ENCODE measurements at places on chromosomes 11 and 22.

GRCh38 chr11:789943-790342 is at the start of gene CEND1:
Gene CEND1, minus strand, starts transcription at chr11:790090. Its CDS starts 1,514 bp downstream, at chr11:788576.
- no peak for DNase-seq

- DNase-seq = no peak
These were observed 25.7 kb upstream of the TMPRSS4 start for GRCh38 chr11:118051136-118051610.

DNA sequence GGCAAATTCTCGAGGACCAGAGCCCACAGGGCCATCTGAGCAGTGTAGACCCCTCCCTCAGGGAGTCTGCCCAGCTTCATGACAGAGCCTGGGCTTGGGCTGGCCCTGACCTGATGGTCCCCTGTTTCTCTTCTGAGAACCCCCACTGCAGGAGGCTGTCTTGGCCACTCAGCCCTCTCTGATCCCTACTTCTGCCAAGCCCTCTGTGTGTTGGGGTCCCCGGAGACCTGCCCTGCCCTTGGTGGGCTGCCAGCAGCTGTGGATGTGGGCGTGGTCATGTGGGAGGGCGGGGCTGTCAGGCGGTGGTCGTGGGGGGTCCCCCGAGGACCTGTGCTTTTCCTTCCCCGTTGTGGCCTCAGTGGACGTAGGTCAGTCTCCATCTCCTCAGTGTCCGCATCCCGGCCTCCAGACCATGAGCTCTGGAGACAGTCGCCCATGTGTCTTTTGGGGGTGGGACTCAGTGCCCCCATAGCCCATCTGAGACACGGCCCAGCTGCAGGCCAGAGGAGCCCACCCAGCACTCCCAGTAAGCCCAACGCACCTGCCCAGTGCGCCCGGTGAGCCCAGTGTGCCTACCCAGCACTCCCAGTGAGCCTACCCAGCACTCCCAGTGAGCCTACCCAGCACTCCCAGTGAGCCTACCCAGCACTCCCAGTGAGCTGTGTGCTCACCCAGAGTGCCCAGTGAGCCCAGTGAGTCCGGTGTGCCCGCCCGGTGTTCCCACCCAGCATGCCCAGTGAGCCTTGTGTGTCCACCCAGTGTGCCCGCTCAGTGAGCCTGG is 409.2 kb downstream of the TBC1D22A start:
- DNase-seq = no peak

- DNase-seq = no peak
These were observed 13.1 kb upstream of the SERPING1 start for GRCh38 chr11:57584341-57584740.

DNA sequence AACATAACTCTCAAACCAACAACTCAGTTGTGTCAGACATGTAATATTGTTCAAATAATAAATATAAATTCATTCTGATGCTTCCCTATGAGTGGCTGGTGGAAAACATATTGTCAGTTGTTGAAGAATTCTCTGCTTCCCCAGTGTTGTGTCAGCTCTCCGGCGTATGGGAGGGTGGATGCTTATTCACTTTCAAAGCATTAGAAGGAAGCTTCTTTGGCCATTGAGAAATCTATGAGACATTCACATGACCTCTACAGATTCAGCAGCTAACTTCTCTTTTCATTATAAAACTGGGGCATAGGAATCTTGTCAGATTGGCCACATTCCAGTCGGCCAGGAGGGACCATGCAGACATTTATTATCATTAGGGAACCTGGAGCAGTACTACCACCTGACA is 2.9 kb downstream of the OR51V1 start:
- DNase-seq = no peak

DNA sequence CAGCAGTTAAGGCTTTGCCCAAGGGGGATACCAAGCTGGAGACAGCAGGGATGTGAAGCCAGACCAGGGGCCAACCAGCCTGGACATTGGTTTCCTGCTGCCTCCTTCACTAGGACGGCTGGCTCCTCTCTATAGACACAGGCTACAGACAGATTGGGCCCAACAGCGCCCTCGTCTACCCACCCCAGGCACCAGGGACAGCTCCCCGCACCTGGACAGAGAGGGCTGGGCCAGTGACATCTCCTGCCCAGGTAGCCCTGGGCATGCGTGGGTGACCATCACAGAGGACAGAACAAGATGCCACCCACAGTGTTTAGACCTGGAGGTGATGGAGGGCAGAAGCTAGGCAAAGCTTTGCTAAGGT is 1.2 kb downstream of the DKK3 start:
- DNase-seq = no peak

DNA sequence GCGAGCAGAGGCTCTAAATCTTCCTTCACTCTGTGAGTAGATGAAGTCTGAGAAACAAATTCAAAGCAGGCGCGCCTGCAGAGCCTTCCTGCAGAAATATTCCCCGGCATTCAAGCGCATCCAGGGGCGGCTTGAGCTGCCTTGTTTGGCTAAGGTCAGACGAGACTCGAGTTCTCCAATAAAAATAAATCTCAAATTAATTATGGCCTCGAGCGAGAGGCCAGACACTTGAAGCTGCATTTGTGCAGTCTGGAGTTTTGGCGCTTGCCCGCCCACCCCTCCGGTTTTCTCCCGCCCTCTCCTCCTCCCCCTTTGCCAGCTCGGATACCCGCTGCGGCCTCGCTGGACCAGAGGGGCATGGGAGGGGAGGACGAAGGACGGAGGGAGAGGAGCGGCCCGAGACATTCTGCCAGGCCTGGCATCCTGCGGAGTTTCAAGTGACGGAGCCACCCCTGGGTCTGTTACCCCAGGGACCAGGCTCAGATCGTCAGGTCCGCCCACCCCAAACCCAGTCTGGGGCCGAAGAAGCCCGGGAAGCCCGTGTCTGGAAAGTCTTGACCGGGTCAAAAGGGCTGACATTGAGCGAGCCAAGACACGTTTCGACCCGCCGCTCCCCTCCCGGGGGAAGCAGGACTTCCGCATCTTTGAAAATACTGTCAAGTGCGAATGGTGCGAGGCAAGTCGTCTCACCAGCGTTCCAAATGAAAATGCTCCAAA is 3.8 kb upstream of the FLI1 start:
- no peak for DNase-seq

DNA sequence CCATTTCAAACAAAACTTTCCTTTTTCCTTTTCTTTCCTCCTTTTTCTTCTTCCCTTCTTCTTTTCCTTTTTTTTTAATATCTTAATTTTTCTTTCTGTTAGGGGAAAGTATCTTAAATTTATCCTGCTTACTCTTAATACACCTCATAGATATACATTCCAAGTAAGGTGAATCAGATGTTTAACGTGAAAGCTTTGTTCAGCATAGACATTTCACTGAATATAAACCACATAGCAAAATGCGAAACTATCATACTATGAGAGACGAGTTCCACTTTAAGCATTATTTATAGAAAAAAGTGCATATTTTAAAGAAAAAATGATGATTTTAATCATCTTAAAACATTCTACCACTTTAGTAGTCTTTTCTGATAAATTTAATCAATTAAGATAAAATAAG is 137.8 kb upstream of the MTMR2 start:
- DNase-seq = no peak

- peak; percentile 79 for DNase-seq
These were observed at the start of gene LMO1 for GRCh38 chr11:8263769-8264410. Gene LMO1, minus strand, starts transcription at chr11:8263878. Its CDS starts 516 bp downstream, at chr11:8263362.

- no peak for DNase-seq
These were observed 1041.1 kb downstream of the JRKL start for GRCh38 chr11:97430877-97431276.

DNA sequence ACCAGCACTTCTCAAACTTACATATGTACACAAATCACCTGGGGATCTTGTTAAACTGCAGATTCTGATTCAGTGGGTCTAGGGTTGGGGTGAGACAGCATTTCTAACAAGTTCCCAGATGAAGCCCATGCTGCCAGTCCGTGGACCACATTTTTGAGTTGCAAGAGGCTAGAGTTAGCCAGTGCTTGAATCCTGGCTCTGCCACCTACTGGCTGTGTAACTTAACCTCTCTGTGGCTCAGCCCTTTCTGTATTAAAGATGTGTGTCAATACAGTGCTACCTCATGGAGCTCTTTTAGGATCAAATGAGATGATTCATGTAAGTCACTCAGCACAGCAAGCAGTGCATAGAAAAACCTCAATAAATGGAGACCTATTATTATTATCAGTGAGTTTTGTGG is 90.2 kb upstream of the ISX start:
- no peak for DNase-seq

- no peak for DNase-seq
These were observed 1.2 kb downstream of the CAPN5 start for GRCh38 chr11:77067861-77068443.

DNA sequence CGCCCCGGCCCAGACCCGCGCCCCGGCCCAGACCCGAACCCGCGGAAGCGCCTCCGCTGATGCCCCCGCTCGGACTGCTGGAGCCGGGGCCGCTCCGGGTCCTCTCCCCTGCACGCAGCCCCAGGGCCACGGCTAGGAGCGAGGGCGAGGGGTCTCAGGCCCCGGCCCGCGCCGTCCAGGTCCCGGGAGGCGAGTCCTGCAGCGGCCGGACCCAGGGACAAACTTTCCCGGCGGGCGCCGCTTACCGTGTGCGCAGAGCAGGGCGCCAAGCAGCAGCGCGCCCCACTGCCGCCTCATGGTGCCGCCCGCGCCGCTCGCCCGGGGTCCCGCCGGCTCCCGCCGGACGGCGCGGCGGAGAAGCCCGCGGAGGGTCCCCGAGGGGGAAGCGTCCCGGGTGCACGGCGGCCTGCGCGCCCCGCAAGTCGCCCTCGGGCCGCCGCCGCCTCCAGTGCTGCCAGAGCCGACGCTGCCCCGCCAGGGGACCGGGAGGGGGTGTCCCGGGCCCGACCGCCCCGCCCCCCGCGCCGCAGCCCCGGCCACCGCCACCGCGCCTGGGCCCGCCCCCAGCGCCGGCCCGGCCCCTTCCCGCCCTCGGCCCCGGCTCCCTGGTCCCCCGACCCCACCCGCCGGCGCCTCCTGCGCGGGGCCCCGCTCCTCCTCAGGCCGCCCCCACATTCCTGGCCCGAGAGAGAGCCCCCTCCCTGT is at the start of gene LRP4:
LRP4 (minus strand) TSS at position 468 of the 705 bp plus-strand sequence; CDS start at position 297, 171 bp downstream.
- DNase-seq = peak; percentile 49

GRCh38 chr11:112637876-112638275 is 323.3 kb upstream of the NCAM1 start:
- no peak for DNase-seq

GRCh38 chr11:251550-251949 is 14.8 kb downstream of the PSMD13 start:
- no peak for DNase-seq

DNA sequence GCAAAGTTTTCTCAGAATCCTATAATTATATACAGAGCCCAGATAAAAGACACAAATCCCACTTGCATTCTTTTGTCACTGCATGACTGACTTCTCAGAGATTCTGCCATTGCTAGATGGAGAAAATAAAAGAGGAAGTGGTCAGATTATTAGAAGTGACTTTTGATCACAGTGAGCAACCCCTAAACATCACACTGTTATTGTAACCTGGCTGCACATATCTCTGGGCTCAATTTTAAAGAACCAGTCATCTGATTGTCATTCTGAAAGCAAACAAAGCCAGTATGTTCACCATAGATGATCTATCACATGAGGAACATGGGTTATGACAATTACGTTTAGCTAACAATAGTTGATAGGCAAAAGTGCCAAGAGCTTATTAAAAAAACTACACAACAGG is 47.8 kb downstream of the COPB1 start:
- peak; percentile 49 for DNase-seq

- no peak for DNase-seq
These were observed 83.1 kb downstream of the MN1 start for GRCh38 chr22:27718186-27719035.

GRCh38 chr22:29269731-29270474 is 1.8 kb downstream of the EWSR1 start:
- no peak for DNase-seq

DNA sequence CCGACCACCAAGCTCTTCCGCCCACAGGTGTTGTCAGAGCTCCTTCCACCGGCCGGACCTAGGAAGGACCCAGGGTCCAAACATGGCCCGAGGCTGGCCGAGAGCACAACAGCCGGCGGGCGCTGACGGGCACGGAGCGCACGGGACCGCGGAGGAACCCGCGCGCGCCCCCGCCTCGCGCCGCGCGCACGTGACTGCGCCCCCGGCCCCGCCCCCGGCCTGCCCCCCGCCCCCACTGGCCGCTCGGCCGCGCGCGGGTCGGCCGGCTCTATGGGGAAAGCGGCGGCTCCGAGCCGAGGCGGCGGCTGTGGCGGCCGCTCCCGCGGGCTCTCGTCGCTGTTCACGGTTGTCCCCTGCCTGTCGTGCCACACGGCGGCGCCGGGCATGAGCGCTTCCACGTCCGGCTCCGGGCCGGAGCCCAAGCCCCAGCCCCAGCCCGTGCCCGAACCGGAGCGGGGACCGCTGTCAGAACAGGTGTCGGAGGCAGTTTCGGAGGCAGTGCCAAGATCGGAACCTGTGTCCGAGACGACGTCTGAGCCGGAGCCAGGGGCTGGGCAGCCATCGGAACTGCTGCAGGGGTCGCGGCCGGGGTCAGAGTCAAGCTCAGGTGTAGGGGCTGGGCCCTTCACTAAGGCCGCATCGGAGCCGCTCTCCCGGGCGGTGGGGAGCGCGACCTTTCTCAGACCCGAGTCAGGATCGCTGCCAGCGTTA is at the start of gene OSBP2:
OSBP2 (plus strand) TSS at position 235 of the 711 bp plus-strand sequence; CDS start at position 271, 36 bp downstream.
- DNase-seq = no peak

DNA sequence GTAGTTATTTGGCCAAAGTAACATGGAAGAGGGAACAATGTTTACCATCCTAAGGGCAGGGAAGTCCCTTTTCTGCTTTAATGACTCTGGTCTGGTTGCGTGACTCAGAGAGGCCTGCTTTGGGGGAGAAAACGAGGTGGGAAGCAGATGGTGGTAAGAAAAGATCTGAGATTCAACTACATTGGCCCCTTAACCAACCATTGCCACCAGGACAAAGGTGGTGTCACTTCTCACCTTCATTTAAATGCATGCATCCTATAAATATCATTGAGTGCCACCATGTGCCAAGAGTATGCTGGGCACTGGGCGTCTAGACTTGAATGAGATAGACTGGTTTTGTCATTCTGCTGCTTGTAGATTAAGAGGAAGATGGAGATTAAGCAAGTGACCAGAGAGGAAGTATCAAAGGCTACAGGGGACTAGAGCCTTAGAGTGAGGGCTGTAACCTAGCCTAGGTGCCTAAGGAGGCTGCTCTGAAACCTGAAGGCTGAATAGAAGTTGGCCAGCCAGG is 3.6 kb upstream of the SORL1 start:
- peak; percentile 19 for DNase-seq

GRCh38 chr22:16828876-16829275 is 3.7 kb upstream of the XKR3 start:
- no peak for DNase-seq

GRCh38 chr11:75317446-75318122 is 33.9 kb downstream of the ARRB1 start:
- DNase-seq = no peak

DNA sequence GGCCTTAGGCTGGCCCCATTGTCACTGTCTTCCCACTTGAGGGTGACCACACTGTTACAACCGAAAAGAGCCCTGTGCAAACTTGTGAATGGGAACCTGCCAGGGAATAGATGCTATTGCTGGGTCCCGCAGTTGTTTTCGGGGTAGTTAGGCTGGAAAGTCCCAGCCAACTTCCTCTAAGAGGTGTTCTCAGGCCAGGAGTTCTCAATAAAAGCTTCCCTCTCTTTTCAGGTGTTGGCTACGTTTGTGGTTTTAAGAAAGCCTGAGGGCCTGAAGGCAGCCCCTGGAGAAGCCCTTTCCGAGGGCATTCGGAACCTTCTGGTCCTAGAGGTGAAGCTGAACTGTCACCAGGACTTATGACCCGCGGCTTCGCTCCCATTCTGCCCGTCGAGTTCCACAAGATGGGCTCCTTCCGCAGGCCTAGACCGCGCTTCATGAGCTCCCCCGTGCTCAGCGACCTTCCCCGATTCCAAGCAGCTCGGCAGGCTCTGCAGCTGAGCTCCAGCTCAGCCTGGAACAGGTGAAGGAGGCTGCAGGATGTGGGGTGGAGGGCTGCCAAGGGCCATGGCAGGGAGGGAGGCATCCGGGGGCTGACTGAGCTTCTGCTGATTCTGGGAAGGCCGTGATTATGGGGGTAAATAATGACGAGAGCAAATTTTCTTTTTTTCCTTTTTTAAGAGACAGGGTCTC is 104.8 kb downstream of the PRR5L start:
- DNase-seq = no peak
